ENCODE measurements at places on chromosomes 11 and 22.

- peak; percentile 46 for DNase-seq
Observed at GRCh38 chr11:101862391-101863233, 52.2 kb upstream of the CEP126 start.

DNA sequence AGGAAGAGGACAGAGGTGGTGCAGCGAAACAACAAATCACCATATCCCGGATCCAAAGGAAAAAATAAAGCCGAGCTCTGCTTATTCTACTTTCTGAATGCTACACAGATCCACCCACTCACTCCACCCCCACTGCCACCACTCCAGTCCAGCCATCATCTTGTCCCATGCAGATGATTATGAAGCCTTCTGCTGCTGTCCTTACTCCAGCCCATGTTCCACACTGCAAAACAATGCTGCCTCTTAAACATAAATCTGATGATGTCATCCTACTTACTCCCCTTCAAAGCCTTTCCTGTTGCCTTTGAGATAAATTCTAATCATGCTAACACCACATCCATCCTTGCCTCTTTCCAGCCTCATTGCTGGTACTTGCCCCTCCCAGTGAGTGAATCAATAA is 6.5 kb upstream of the DRD2 start:
- DNase-seq: no peak

DNA sequence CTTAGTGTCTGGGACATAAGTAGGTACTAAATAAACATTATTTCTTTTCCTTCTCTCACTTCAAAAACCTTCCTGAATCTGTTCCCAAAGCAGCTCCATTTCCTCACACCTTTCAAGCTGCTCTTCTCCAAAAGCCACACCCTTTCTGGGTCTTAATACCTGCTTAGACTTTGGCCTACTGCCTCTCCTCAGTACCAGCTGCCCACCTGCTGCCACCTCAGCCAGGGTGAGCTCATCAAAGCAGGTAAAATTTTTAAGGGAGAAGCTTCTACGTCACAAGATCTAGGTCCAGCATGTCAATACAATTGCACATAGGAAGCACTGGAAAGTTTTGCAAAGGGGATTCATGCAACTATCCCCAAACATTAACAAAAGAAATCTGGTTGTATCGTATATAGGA is 108.4 kb downstream of the RPL27A start:
- no peak for DNase-seq

- no peak for DNase-seq
Observed at GRCh38 chr11:86251345-86251744, 6.8 kb downstream of the EED start.

GRCh38 chr22:20652582-20652981 is 121.3 kb upstream of the SERPIND1 start:
- no peak for DNase-seq

GRCh38 chr22:29055192-29055830 is 6.3 kb downstream of the C22orf31 start:
- DNase-seq: no peak

- no peak for DNase-seq
Observed at GRCh38 chr11:118016104-118016503, 29.9 kb downstream of the IL10RA start.

GRCh38 chr11:62671608-62672389 is at the start of the genes LBHD1 and UQCC3:
LBHD1 (minus strand) TSS chr11:62672267; CDS start chr11:62670031, 2,236 bp downstream.
UQCC3 (plus strand) TSS chr11:62671673; CDS start chr11:62671746, 73 bp downstream.
- DNase-seq: peak; percentile 73

DNA sequence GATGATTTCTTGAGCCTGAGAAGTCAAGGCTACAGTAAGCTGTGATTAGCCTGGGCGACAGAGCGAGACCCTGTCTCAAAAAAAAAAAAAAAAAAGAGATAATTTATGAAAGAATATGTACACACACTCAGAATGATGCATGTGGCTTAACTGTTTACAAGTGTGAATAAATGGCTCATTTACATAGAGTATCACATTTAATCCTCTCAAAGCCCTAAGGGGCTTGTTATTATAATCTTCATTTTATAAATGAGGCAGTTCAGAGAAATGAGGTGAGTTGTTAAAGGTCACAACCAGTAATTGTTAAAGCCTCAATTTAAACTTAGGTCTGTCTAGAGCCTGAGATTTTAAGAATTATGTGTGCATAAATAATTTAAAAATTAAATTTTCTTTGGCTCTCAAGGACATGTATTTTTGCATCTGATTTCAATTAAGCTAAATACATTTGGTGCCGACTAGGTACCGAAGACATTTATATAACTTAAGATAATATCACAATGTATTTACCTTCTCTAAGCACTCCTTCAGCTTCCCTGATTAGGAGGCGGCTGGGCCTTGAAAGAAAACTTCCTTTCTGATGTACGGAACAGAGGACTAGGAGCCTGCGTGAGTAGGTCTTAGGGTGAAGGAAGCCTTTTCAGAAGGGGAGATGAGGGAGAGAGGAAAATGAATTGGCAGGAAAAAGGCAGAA is 28.5 kb upstream of the DDX6 start:
- no peak for DNase-seq

GRCh38 chr11:10302744-10303557 is 1.9 kb upstream of the ADM start:
- DNase-seq: no peak

DNA sequence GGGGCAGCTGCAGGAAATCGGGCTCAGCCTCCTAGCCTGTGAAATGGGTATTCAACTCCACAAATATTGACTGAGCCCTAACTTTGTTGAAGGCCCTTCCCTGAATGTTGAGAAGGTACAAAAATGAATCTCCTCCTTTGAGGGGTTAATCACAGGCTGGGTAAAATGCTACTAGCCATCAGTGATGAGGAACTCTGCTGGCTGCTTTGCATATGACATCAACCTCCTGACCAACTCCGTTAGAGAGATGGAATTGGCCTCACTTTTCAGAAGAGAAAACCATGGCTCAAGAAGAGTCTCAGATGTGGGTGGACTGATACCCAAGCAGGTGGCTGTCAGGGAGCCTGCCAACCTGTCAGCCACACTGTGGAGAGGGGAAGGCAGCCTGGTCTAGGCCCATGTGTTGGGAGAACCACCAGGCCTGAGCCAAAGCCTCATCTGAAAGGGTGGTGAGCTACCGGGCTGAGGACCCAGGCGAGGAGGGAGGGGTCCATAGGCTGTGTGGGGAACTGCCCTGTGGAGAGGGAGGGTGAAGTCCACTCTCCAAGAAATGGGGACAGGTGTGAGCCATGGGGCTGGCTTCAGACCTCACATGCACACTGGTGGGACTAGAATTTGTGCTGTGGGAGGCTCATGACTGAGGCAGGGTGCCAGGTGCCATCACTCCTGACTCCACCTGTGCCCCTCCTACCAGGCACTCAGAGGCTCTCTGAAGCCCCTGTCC is 11.8 kb downstream of the CDCA5 start:
- no peak for DNase-seq

- DNase-seq: no peak
Observed at GRCh38 chr22:22712666-22713365, 68.4 kb downstream of the GGTLC2 start.

DNA sequence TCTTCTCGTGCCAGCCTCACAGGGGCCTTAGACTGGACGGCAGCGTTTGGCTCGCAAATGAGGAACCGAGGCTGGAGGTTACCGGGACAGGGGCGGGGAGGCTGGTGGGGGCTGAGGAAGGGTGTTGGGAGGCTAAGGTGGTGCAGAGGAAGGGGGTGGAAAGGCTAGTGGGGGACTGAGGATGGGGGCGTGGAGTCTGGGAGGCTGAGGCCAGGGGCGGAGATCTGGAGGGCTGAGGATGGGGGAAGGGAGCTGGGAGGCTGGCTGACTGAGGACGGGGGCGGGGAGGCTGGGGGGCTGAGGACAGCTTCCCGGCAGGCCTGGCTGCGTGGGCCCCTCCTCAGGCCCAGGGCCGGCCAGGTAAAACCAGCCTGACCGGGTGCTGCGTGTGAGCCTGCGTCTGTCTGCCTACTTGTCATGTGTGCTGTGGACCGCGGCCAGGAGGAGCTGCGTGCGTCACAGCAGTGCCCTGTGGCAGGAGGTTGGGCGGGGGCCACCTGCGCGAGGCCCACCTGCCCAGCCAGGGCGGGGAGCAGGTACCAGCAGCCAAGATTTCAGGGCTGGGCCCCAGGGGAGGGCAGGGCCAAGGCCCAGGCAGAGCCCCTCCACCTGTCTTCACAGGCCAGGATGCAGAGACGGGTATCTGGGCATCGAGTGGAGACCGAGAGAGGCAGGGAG is 9.4 kb upstream of the PIM3 start:
- DNase-seq: no peak
